ENCODE measurements at places on chromosomes 11 and 22.

DNA sequence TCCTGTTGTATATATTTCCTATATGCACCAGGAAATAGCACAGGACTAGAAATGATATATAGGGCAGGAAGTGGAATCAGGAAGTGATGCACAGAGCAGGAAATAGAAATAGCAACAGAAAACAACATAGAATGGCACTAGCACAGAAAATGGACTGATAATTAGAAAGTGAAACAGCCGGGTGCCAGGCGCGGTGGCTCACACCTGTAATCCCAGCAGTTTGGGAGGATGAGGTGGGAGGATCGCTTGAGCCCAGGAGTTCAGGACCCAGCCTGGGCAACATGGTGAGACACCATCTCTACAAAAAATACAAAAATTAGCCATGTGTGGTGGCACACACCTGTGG is 10.0 kb upstream of the RELT start:
- no peak for DNase-seq

DNA sequence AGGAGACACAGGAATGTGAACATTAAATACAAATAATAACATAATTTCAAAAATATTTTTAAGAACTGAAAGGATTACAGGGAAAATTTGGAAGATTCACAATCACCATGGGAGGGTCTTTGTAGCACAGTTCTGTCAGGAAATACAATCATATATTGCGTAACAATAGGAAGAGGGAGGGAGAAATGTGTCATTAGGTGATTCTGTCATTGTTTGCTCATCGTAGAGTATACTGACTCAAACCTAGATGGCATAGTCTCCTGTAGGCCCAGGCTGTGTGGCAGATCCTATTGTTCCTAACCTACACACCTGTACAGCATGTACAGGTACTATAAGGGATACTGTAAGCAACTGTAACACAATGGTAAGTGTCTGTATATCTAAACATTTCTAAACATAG is 330.4 kb downstream of the BRD1 start:
- no peak for DNase-seq

GRCh38 chr22:17137170-17137569 is 16.0 kb upstream of the TMEM121B start:
- no peak for DNase-seq

GRCh38 chr11:86625981-86626380 is 46.4 kb downstream of the ME3 start:
- DNase-seq, result no peak

- DNase-seq, result no peak
These were observed 137.8 kb upstream of the BDNF start for GRCh38 chr11:27837895-27838563.

DNA sequence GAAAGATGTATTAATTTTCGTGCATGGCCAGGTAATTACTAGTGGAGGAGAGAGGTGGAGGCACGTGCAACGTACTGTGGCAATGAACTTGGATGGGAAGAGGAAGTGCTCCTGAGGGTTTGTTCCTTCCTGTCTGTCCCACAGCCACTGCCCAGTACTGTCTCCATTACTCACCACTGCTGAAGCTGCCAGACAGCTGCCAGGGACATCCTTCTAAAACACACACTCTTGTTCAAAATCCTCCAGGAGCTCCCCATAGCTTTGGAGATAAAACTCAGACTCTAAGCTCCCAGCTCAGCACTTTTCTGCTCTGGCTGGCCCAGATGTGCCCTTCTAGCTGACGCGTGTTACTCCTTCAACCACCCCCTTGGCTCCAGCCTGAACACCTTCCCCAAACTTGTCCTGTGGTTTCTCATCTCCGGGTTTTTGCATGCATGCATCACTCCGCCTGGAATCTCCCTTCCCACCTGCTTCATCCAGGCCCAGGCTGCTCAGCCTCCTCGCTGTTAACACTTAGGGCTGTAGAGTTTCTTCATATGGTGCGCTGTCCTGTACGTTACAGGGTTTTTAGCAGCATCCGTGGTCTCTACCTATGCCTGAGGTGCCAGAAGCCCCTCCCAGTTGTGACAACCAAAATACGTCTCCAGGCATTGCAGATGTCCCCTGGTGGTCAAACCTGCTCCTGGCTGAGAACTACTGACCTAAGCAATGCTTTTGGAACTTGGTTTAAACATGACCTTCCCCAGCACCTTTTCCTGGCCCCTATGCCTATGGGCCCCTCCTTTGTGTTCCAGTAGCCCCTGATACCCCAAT is 69.5 kb downstream of the C11orf91 start:
- no peak for DNase-seq

DNA sequence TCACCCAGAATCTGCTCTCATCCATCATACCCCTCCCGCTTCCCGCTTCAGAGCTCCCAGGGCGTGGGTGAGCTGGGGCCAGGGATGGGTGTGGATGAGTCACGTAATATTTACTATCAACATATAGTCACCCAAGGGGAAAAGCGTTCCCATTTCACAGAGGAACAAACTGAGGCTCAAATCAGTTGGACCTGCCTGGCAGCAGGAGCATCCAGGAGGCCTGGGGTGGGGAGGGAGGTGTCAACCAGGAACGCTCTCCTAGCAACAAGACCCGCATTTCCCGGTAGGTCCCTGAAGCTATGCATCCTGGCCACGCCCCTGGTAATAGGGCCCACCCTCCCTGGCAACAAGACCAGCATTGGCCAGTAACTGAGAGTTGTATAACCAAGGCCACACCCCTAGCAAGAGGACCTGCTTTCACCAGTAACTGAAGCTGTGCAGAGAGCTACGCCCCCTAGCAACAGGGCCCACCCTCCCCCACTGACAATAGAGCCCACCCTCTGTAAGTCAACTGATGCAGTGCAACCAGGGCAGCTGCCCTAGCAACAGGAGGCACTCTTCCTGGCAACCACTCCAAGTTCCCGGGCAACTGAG is 32.7 kb upstream of the TXNRD2 start:
- DNase-seq, result no peak
